Activated CD8-positive, alpha-beta memory T cell treated with anti-CD3 and anti-CD28 coated beads for 4 hours (primary cell): ENCODE measurements at places on chromosomes 7 and 10.

GRCh38 chr7:18902892-18903291 lies 214.5 kb downstream of the TWIST1 start:
- DNase-seq = no peak

DNA sequence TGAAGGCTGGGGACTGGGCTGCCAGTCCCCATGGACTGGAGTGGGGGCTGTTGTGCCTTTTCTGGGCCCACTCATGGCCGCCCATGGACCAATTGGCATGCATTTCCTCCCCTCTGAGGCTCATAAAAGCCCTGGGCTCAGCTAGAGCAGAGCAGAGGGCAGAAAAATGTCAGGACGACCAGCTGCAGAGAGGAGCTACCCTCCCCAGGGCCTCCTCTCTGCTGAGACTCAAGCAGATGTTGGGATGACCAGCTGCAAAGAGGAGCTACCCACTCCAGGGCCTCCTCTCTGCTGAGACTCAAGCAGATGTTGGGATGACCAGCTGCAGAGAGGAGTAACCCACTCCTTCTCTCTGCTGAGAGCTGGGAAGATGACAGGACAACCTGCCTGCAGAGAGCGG lies 20.3 kb upstream of the NUB1 start:
- no peak for DNase-seq

- DNase-seq = no peak
Measured at GRCh38 chr7:83441-83840, 108.9 kb upstream of the FAM20C start.

- no peak for DNase-seq
Measured at GRCh38 chr7:128783143-128783861, 7.7 kb upstream of the OPN1SW start.

DNA sequence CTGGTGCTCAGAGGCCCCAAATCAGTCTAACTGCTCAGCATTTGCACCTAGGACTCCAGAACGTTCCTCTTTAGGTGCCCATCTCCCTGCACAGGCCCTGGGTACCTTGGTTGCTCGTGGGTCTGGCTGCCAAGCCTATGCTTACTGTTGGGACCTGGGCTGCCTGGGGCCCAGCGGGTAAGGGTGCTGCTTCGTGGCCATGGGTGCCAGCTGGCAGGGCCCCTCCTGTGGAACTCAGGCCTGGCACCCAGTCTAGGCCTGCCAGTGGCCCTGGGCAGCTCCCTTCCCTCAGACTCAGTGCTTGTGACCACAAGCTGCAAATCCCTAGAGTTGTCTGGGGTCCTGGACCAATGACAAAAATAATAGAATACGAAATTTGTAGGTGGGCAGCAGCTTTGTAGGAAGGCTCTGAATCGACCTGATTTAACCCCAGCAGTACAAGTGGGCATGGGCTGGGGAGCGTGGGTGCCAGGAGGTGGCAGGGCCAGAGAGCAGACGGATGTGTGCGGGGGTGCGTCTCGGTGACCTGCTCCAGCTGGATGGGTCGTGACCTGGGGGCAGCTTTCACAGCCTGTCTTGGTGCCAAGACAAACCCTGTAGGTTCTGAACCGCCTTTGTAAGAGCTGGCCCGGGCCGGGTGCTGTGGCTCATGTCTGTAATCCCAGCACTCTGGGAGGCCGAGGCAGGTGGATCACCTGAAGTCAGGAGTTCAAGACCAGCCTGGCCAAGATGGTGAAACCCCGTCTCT lies 69.7 kb downstream of the MKI67 start:
- DNase-seq = no peak

GRCh38 chr7:91289633-91290254 lies 25.5 kb downstream of the FZD1 start:
- DNase-seq = no peak

DNA sequence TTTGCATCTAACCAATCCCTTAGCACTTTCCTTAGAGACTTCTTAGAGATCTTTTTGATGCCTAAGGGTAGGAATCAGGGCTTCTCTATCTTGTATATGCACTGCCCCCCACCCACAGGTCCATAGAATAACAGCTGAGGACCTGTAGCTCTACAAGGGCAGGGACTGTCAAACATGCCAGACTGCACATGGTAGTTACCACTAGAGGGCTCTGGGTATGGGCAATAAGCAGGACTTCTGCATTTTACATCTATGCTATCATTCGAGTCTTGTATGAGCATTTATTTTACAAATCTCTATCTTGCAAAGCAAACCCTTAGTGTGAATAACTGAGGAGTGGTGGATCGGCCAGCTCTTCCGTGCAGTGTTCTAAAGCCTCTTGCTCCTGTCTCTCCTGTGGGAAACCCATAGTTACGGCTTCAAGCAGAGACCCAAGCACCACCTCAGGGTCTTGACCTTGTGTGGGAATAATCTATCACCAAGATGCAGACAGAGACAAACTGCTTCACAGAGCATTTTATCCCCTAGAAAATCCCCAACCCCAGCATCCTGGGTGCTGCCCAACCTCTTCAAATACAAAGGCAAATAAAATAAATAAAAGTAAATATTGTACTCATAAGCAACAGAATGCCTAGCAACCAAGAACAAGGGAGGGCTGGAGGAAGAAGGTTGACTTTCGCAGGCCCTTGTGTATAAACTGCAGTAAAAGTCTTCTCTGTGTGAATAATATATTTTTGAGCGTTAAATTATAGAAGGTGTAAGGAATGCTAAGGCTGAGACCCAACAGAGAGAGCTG lies 219.3 kb downstream of the WDR11 start:
- DNase-seq = no peak

DNA sequence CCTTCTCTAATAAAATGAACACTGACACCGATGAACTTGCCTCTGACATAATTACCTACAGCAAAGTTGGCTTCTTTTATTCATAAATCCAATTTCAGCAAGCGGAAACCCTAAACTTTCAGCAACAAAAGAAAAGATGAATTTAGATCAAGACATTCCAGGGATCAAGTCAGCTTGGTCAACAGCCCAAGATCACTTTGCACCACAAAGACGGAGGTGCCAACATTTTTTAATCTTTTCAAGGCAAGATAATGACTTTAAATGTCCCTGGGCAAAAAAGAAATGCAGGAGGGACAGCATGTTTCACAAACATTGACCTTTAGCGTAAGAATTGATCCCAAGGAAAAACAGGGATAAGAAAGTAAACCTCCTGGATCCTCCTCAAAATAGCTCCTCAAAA lies 636.9 kb downstream of the PARD3 start:
- no peak for DNase-seq

DNA sequence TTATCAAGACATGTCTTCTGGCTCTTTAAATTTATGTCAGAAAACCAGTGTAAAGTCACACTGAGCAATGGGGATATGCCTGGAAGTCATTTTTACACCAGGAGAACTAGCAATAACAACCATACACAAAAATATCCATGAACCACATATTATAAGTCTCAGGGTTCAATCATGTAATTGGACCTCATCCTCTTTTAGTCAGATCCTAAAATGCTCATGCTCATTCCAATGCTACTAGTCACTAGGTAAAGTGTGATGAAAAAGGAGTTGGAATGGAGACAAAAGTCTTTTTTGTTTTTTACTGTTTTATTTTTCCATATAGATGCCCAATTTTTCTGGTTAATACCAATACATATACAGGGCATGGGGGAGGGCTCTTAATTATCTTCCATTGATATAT lies 306.1 kb downstream of the DGKB start:
- DNase-seq = no peak

- DNase-seq = no peak
Measured at GRCh38 chr7:79412438-79412837, 41.0 kb downstream of the MAGI2 start.

DNA sequence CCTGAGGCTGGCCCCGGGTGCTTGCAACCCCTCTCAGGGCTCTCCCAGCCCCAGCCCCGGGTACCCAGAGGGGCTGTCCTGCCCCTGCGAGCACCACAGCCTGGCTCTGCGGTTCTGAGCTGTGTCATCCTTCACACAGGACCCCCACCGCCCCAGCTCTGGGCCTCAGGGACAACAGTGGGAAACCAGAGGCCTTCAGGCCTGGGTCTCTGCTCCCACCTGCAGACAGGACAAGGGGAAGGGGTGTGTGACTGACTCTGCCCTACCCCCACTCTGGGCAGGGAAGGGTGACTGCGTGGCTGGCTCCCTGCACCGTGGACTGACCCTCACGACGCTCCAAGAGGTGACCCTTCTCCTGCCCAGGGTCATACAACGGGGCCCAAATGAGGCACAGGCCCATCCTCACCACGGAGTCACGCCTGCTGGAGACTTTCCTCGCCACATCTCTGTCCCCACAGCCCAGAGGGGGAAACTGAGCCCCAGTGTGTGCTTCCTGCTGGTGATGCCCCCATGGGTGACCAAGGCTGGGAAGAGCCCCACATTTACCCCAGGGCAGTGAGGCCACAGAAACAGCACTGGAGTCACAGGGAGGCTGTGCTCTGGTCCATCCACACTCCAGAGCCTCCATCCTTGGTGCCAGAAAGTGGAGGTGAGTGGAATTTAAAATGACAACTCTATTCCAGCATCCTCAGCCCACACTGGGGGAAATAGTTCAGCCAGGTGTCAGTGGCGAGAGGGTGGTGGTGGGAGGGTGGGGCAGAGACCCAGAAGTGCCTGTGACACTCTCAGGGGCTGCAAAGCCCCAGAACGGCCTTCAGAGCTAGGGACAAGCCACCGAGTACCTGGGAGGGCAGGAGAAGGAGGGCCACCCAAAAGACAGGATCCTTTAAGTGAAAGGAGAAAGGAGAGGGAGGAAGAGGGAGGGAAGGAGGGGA lies 13.6 kb downstream of the CAMK2B start:
- DNase-seq = no peak

- no peak for DNase-seq
Measured at GRCh38 chr10:127100983-127101615, 95.3 kb downstream of the INSYN2A start.

GRCh38 chr7:4531236-4531635 lies 150.9 kb upstream of the FOXK1 start:
- no peak for DNase-seq

GRCh38 chr7:27740449-27741086 lies 606 bp downstream of the TAX1BP1 start:
- DNase-seq = peak; percentile 70

- no peak for DNase-seq
Measured at GRCh38 chr10:70343712-70344111, 38.7 kb downstream of the LRRC20 start.

DNA sequence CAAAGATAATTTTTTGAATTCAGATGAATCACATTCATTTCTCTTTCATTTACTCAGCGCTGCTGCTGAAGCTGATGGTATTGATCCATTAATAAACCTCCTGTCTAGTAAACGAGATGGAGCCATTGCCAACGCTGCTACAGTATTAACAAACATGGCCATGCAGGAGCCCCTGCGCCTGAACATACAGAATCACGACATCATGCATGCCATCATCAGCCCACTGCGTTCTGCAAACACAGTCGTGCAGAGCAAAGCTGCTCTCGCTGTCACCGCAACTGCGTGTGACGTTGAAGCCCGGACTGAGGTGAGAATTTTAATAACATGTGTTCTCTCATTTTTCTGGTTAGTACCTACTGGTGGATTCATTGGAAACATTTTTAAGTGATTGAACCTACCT lies 70.2 kb downstream of the ARMC3 start:
- no peak for DNase-seq
